Nephron progenitor cell (in vitro differentiated cells): ENCODE measurements at places on chromosomes 6 and 20.

GRCh38 chr6:153003366-153003690 is 819 bp upstream of the MTRF1L start:
- no peak for DNase-seq

GRCh38 chr6:43773050-43773979 is 3.3 kb downstream of the VEGFA start:
- DNase-seq, result peak; percentile 37

- no peak for DNase-seq
These were observed 330.1 kb downstream of the RIMS1 start for GRCh38 chr6:72216222-72217068.

DNA sequence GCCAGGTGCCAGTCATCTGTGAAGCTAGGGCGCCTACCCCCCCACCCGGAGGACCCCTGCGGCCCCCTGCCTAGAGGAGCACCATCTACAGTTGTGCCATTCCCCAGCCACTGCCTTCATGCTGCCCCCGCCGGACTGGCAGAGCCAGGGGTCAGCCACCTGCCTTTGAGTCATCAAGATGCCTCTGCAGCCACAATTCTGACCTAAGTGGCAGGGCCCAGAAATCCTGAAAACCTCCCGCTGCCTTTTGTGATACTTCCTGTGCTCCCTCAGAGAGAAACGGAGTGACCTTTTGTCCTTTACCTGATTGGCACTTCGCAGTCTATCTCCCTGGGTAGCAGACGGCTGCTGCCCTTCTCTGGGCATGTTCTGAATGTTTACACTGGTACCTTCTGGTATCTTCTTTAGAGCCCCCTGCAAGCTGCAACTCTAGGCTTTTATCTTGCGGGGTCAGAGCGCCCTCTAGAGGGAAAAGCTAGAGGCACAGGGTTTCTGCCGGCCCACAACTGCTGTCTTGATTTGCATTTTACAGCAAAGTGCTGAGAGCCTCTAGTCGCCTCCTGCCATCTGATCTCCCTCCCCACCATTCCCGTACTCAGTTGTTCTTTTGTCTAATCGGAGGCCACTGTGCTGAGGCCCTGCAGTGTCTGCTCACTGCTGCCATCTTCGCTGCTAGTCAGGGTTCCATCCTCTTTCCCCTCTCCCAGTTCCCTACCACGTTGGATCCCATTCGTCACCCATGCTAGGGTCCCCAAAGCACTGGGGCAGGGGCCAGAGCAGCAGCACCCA is 26.9 kb downstream of the SPATA2 start:
- DNase-seq, result peak; percentile 80

DNA sequence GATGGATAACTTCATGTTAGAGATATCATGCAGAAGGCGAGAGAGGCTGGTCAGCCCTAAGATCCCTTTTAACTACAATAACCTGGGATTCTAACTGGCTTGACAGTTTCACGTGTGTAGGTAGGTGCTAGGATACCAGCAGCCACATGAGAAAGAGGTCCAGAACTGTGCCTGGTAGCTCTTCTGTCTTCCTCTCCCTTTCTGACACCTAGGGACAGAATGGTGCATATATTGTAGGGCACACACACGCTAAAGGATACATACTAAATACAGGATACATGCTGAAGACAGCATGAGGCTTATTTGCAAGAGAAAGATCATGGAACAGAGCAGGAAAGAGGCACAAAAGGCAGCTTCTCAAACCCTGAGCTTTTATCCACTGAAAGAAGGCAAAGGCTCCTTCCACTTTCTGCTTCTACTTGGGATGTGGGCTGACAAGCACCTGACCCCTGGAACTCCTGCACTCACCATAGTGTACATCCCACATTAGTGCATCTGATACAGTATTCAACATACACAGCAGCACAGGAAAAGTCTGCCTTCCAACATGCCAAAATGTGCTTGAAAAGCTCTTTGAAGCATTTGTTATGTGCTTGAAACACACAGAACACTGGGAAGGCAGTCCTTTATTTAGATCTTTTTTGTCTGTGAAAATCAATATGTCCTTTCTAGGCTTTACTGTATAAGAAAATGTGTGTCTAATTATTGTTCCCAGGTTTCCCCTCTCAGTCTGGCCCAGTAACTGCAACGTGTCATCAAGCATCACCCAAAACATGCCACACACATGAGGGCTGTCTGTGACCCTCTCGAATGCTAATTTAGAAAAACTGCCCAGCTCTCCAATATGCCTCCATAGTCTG is 3.2 kb downstream of the SLC22A23 start:
- DNase-seq, result no peak

- DNase-seq, result no peak
These were observed 12.4 kb downstream of the PXMP4 start for GRCh38 chr20:33707668-33708067.

GRCh38 chr6:18412068-18412467 is 24.9 kb downstream of the RNF144B start:
- no peak for DNase-seq

GRCh38 chr20:17875106-17875980 is 93.3 kb downstream of the SNX5 start:
- DNase-seq, result no peak

GRCh38 chr6:107192830-107193229 is 77.5 kb upstream of the BEND3 start:
- DNase-seq, result no peak

DNA sequence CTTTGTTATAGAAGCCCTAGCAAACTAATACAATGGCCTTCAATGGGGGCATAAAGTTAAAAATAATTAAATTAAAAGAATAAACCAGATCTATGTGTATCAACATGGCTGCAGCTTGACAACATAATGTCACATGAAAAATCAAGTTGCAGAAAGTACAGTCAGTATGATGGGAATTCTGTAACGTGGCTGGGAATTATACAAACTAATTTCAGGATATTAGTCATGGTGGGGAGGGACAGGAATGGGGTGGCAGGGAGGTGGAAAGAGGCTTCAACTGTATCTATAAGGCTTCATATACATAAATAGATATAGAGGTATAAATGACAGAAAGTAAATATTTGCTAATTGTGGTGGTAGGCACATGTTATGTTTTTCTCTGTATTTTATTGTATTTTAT is 107.1 kb downstream of the UNC5CL start:
- DNase-seq, result no peak
